ENCODE measurements at places on chromosomes 2 and 18. TPM values are rescaled to one million over a fixed set of nuclear protein-coding genes. Genes with fewer than 3 reads are reported as not detected.

DNA sequence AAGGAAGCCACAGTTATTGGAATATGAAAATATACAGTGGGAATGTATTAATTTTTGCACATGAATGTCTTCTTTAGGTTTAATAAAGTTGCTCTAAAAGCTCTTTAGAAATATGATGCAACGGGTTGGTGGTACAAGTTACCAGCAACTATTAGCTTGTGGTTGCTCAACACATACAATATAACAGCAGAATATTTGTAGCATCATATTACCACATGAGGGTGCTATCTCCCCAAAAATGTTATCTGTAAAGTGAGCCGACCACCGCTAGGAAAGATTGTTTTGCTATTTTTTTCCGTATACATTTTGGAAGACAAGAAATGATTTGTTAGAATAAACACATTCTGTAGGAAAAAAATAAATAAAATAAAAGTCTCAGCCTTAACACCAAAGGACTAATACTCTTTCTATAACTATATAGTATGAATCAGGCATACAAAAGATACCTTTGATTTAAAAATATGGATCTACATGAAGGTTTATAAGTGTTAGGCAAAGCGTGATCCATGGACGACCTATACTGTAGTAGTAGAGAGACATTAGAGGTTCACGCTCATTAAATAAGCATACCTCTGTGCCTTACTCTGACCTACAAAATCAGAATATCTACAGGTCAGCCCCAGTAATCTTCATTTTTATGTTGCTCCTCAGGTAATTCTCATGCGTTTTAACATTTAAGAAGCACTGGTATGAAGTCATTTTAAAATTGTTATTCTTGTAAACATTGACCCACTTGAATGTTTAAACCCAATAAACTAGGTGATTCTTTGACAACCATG is 1110.6 kb upstream of the ACVR2A start:
- DNase-seq, result no peak

- no peak for DNase-seq
These were observed 301.6 kb downstream of the STK39 start for GRCh38 chr2:167945660-167946368.

Gene TBC1D8
- total RNA-seq, result 21.3 TPM

GRCh38 chr18:57523171-57523956 is 63.1 kb downstream of the FECH start:
- no peak for DNase-seq

Gene MSTN
- 0.48 TPM for total RNA-seq

DNA sequence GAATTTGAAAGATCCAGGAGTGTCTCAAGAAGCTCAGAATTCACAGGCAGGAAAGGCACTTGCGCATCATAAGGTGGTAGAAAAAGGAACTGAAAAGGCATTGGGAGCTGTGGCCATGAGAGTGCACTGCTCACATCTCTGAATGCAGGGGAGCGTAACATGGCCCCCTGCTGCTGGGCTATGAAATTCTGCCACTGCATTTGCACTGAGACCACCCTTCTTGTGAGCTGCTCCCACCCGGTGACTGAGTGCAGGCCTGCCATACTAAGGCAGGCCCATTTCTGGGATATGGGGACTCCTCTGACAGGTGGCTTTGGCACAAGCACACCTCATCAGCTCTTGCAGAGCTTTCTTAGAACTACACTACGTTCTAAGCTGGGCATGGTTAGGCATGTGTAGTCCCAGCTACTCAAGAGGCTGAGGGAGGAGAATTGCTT is 25.3 kb upstream of the STARD7 start:
- DNase-seq, result no peak

All from mesenteric fat pad (tissue), 1 donor.